ENCODE measurements at places on chromosomes 5 and 9.

DNA sequence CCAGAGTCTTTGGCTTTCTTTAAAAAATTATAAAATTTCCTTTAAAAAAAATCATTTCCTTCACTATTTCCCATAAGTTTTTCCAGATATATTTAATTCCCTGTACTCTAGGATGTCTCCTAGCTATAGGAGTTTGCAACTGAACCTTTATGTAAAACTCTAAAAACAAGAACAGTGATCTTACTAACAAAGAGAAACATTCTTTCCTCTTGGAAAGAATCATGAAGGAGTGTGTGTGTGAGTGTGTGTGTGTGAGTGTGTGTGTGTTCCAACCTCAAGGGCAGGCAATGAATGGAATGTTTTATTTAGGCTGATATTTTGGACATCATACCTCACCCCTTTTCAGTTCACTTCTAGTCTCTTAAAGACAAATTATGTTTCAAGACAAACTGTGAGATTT lies 309.2 kb downstream of the CEMIP2 start:
- no peak for DNase-seq

- DNase-seq = no peak
These were observed 201.2 kb upstream of the IER5L start for GRCh38 chr9:129379181-129379836.

DNA sequence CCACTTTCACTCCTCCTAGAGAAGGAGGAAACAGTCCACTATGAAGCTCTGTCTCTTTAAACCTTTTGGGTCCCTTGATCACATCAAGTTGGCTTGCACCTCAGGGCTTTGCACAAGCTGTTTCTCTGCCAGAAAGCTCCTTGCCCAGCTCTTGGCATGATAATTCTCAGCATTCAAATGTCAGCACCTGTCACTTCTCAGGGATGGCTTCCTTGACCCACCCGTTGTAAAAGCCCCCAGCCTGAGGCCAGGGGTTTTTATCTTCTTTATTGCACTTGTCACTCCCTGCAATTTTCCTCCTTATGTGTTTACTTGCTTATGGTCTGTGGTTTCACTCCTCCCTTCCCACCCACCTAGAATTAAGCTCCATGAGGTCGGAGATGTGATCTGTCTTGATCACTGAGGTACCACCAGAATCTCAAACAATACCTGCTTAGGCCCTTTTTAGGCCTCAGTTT lies 200.7 kb upstream of the TBC1D2 start:
- DNase-seq = no peak

DNA sequence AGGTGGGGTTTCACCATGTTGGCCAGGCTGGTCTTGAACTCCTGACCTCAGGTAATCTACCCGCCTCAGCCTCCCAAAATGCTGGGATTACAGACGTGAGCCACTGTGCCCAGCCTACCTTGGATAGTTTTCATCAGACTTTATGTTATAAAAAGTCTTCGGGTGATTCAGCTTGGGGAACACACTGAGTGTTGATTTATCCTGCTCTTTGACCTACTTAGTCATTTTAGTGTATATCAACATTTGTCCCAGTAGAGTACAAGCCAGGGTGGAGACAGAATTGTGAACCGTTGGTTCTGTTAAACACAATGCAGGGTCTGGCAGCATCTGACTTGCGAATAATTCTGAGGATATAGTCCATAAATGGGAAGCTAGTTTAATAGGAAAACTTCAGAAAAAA lies 39.7 kb downstream of the NFX1 start:
- no peak for DNase-seq
